ENCODE measurements at places on chromosomes 4 and X.

DNA sequence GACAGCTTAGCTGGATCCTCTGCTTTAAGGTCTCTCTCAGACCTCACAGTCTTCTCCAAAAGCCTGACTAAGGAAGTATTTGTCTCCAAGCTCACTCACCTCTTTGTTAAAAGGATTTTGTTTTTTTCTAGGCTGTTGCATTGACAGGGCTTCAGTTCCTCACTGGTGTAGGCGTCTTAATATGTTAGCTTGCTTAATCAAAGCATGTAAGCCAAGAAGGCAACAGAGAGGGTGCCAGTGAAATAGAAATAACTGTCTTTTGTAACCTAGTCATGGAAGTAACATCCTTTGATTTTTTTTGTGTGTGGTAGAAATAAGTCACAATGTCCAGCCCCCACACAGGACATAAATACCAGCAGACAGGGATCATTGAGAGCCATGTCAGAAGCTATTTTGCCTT is 58.8 kb downstream of the FIP1L1 start:
- DNase-seq, result peak; percentile 33

DNA sequence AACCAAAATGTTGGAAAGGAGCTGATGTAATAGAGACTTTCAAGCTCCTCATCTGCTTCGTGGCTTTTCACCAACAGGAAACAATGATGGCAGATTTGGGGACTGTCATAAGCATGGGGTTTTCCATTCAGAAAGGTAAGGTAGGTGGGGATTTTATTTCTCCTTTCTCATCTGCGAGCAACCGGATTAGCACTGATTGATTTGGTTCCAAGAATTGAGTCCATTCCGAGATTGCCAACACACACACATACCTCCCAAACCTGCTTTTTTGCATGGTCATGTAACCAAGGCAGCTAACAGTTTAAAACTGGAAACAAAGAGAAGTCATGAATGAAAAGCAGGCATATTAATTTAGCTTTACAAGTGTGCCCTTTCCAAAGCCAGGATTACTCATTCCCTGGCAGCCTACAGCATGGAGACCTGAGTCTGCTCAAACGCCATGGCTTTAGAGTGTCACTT is 63.0 kb upstream of the LNX1 start:
- no peak for DNase-seq

- no peak for DNase-seq
These were observed 98.2 kb downstream of the AFF1 start for GRCh38 chr4:87032884-87033533.

DNA sequence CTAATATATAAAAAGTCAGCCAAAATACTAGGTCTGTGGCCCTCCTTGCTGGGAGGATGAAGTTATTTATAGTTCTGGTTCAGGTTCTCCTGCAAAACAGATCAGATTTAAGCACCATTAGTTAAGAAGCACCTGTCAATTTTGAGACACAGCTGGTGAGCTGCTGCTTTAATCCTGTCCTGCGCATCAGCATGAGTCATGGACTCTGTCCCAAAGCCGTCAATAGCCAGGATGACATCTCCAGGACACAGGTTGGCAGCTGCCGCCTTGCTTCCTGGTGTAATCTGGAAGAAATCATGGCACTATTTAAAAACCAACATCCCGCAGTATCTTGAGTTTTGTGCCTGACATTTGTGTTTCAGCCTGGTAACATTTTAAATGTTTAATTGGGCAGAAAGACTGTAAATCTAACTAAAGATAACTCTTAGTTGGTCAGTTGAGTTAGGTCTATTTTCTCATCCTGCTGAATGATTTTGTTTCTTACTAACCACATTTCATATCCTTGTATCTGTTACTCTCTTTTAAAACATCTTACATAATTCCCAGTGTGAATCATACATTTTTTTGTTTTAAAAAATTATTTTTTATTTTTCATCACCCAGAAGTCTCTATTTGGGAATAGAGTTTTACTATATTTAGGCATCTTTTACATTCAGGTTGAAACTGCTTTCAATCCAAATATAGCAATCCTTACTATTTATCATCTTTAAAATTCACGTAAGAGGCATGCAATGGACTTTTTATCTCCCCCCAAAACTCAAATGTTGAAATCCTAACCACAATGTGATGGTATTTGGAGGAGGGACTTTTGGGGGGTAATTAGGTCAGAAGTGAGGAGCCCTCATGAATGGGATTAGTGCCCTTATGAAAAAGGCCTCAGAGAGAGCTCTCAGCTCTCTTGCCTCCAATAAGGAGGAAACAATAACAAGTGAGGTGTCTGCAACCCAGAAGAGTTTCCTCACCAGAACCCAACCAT is 10.1 kb downstream of the PDLIM3 start:
- no peak for DNase-seq

DNA sequence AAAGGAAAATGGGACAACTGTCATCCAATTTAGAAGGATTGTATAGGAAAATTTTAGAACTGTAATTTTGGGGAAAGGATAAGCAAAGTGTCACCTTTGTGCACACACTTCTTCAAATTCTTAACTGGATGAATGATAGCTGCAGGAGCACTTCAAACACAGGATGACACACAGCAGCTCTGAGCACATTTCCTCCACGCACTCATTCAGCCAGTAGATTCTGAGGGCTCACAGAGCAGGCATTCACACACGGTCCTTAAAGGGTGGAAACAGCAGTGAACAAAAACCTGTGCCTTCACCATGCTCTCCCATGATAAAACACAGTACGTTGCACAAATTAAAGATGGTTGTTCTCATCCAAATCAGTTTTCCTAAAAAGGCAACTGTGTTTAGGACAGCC is 38.5 kb upstream of the KLF3 start:
- no peak for DNase-seq

DNA sequence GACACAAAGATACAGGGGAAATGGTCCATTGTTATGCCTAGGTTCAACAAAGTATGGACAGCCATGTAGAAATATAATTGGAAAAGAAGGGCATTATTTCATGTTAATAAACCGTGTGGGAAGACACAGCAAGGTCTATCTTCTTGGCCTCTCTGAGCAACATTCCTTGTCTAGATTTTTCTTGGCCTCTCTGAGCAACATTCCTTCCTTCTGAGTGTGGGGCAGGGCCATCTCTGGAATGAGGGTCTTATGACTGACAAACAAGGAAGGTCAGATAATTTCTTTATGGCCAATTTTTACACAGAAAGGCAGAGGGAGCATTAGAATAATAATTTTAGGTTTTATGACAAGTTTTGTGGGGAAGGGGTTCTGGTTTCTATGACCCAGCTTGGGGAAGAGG is 24.3 kb upstream of the MAOA start:
- no peak for DNase-seq

DNA sequence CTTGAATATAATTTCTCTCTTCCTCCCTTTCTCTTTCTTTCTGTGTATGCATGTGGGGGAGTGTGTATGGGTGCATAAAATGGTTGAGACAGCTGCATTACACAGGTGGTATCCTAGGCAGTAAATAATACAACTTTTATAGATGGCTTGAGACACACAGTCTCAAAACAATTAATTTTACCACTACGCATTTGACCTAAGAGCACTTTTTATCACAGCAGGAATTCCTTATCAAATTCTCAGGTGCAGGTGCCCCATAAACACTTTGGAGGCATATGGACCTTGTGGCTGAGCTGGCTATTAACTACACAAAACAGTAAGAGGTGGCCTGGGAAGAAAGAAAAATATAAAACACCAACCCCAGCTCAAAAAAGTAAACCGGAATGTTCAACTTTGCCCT is 91.3 kb downstream of the RASGEF1B start:
- DNase-seq, result no peak

DNA sequence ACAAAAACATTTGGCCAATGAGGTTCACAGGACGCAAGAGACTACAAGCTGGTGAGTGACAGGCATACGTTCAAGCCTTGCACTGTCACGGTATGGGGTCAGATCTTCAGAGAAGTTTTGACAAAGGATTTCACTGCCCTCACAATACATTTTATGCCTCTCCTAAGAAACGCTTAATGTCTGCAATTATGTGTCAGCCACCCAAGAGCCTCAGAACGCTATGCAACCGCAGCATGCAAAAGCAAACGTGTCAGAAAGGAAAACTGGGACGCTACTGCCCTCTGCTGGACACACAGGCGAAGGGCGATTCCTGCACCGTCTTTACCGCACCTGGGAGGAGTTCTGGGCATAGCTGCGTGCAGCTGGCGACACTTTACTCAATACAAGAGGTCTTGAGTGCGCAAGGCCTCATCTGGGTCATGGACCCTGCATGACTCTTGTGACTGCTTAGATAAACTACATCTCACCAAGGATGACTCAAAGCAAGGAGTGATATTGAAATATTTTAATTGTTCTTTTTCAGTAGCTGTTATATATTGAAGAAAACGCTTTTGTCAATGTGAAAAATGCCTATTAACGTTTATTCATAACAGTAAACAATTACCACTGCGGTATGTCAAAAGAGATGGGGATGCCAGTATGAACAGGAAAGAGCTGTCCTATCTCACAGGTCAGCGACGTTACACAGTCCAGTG is 147.6 kb upstream of the FRG1 start:
- peak; percentile 67 for DNase-seq

DNA sequence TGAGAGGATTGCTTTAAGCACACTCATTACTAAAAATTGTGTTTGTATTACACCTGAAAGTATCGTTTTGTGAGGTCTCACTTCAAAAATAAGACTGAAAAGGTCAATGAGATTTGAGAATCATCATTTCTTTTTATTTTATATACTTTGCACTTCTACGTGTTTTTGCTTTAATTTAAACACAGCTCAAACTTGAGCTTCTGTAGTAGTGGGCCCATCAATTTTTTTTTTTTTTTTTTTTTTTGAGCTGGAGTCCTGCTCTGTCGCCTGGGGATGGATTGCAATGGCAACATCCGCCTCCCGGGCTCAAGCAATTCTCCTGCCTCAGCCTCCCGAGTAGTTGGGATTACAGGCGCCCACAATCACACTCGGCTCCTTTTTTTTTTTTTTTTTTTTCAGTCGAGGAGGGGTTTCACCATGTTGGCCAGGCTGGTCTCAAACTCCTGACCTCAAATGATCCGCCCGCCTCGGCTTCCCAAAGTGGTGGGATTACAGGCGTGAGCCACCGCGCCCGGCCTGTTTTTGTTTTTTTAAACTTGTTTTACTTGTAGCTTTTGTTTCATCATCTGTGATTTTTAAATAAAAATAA is 1.5 kb downstream of the GSTCD start:
- DNase-seq, result no peak

DNA sequence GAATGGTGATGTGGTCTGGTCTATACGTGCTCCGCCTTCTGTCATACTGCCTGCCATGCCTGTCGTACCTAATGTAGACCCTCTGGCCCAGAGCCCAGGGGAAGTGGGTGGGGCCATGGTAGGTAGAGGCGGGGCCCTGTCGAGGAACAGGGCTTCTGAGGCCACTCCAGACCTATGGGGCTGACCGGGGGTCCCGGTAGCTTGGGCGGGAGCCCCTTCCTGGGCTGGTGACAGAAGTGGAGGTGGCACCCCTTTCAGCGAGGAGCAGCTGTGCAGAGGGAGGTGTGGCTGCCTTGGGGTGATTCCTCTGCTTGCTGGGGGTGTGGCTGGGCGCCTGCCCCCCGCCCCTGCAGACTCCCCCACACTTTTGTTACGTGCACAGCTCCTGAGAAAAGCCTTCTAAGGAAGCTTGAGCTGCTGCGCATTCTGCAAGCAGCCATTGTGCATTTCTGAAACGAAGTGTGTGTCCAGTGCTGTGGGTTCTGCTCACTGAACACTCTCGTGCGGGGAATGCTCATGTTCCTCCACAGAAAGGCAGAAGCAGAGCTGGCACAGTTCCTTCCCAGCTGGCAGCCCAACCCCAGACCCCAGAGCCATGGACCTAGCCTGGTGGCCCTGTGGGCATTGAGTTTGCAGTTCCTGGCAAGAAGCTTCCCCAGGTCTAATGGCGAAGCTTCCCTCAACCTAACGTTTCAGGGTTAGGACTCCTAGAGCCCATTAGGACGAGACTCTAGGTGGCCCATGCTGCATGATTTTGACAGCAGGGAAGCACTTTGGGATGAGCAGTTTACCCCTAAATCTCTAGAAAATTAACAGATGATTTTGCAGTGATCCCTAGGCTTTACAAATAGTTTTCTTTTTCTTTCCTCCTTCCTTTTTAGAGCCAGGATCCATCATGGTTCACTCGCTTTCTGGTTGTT is 72.7 kb upstream of the HGFAC start:
- DNase-seq, result peak; percentile 31

DNA sequence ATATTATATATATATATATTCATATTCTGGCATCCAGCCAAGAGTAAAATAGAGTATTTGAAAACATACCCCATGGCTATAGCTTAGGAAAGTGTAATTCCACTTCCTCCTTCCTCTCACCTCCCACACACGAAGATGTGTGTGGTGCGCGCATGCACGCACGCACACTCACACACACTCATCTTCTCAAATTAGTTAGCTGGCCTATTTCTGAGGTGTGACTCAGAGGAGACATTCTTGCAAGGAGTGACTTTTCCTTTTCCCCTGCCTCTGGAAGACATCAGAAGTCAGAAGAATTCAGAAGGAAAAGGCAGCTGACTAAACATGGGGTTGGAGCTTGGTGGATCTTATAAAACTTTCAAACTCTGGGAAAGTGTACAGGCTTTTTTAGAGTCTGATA is 8.8 kb downstream of the ENPEP start:
- DNase-seq, result peak; percentile 39

- no peak for DNase-seq
These were observed 36.5 kb upstream of the NUDT10 start for GRCh38 chrX:51296138-51296537.

DNA sequence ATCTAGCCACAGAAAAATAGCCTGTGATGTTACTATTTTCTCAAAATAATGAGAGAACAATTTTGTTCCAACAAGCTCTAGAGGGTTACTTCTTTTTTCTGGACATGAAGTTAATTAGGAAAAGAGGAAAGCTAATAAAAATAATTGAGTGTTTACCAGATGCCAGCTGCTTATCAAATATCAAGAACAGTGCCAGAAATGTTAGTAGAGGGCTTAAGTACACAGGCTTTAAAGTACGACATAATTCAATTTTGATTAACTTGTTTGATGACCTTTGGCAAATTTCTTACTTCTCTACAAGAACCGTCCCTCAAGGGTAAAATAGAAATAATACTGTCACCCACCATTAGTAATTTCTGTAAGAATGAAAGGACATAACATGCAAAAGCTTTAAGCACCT is 977.0 kb downstream of the FSTL5 start:
- DNase-seq, result no peak

GRCh38 chrX:63664083-63664482 is 120.9 kb downstream of the ARHGEF9 start:
- no peak for DNase-seq

- no peak for DNase-seq
These were observed 108.2 kb downstream of the EGF start for GRCh38 chr4:110020646-110021443.

DNA sequence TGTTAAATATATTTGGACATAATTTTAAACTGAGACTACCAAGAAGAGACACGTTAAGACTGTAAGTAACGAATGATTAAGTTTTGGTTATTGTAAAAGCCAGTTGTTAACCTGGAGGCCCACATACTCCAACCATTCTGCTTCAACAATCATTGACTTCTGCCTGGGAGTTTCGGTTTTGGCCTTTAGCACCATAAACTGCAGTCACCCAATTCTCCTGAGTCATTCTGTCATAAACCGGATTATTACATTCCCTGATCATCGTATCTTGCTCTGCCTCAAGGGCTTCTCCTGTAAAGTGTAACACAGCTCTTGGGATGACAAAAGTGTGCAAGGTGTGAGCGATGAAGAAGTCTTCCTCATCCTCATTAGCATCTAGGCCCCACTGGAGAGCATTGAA is 46.9 kb upstream of the PABPC1L2A start:
- DNase-seq, result no peak
